ENCODE measurements at places on chromosomes 12 and 14. TPM values are rescaled to one million over a fixed set of nuclear protein-coding genes. Genes with fewer than 3 reads are reported as not detected.
A peak's percentile ranks its signal among the peaks of the same experiment; 100 is the strongest.

DNA sequence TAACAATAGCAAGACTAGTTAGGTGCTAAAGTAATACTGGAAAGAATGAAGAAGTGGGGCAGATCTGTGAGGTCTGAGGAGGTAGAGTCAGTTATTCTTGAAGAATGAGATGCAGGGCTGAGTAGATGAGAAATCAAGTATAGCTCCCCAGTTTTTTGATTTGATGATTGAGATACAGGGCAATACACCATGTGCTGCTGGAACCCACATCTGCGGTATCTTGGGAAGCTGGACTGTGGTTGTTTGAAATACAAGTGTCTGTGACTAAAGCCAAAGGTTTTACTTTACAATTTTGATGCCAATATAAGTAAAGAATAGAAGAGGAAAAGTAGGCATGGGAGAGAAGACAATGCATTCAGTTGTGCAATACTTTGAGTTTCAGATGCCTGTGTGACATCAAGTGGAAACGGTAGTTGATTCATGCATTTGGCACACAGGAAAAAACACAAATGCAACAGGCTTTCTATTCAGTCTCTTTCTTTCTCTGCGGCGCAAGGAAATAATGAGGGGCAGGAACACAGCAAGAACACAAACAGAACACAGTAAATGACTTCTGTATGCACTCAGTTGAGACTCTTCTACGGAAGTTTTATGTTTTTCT, 190.2 kb upstream of the SLC38A2 start:
- H3K27me3 ChIP-seq = no peaks in the 10 kb centered on the region
- DNase-seq = no peak
- no peak overlapping the region for H3K27ac ChIP-seq
- no peak overlapping the region for H3K4me3 ChIP-seq
- H3K4me1 ChIP-seq = peaks cover 6% of the 10 kb centered on the region

GRCh38 chr14:24664366-24664765, 30.4 kb upstream of the GZMB start:
- DNase-seq = no peak
- H3K27me3 ChIP-seq = no peaks in the 10 kb centered on the region
- no peaks in the 10 kb centered on the region for H3K36me3 ChIP-seq
- H3K4me1 ChIP-seq = peaks cover 12% of the 10 kb centered on the region
- H3K27ac ChIP-seq = no peak overlapping the region
- no peak overlapping the region for H3K4me3 ChIP-seq

ASCL1 gene
- 0.15 TPM for total RNA-seq

ACAD10 gene
- total RNA-seq = 24.0 TPM

DNA sequence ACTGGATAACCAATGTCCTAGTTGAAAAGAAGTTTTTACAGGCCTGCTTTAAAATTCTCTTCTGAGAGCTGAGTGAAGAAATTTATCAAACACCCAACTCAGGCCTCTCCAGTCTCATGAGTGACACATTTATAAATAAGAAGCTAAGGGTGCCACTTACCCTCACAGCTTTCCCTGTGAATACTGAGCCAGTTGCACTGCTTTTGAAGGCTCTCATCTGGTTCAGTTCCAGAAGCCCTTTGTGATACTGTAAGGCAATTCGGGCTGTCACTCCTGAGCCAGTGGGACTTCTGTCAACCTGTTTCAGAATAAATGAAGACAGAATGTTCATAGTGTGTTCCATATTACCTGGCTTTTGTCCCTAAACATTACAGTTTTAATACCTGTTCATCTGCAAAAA, 8.5 kb downstream of the L3HYPDH start:
- H3K36me3 ChIP-seq = peaks cover 61% of the 10 kb centered on the region
- H3K27ac ChIP-seq = no peak overlapping the region
- DNase-seq = no peak
- peaks cover 2% of the 10 kb centered on the region for H3K4me1 ChIP-seq

SRGAP1 gene
- total RNA-seq = 6.7 TPM

DNA sequence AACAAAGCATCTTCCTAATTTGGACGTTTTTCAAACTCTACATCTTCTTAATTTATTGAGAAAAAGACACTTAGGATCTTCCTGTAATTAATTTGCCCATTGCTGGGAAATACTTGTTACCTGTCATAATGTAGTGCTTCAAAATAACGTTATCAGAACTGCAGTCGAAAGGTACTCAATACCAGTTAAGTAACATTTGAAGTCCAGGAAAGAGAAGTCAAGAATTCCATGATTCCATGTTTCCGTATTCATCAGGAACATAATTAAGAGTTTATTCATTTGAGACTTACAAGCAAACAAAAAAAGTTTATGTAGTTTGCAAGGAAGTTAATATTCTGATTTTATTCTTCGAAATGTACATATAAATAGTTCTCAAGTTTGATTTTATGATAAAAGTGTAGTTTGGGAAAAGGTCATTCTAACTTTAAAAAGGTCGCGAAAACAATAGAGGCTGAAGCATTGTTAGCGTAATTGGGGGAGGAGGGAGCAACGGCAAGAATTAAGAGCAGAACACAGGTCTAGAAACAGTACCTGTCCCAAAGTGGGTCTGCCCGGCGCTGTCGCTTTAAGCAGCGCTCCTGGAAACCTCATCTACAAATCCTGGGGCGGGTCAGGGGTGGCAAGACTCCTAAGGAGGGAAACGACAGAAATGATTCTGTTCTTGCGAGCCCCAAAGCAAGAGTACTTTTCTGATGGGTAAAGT, 1.2 kb upstream of the KCNMB4 start:
- peaks cover 17% of the 10 kb centered on the region for H3K27me3 ChIP-seq
- peak overlapping the region; percentile 73 for H3K4me3 ChIP-seq
- H3K27ac ChIP-seq = no peak overlapping the region
- H3K4me1 ChIP-seq = peaks cover 9% of the 10 kb centered on the region
- DNase-seq = no peak

DNA sequence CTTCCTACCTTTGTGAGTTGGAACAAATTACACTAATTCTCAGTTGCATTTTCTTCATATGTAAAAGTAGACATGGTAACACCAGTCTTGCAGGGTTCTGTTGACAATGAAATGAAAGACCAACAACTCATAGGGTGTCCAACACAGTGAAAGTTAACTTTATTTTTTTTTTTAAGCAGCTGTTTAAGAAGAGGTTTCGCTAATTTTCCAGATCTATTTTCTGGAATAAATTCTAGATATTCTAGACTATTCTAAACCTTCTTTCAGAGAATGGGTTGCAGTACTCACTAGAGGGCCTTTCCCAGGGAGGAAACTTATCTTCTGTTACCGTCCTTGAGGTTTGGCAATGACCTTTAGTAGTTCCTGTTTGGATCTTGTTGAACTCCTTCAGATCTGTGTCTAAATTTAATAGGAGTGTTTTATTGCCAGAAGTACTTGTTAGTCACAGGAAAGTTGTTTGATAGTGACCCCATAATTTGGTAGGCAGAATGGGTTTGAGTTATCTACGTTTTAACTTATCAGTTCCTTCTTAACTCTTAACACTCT, 2.8 kb upstream of the ART4 start:
- no peak for DNase-seq
- peaks cover 45% of the 10 kb centered on the region for H3K4me1 ChIP-seq
- no peak overlapping the region for H3K4me3 ChIP-seq
- no peaks in the 10 kb centered on the region for H3K27me3 ChIP-seq

DNA sequence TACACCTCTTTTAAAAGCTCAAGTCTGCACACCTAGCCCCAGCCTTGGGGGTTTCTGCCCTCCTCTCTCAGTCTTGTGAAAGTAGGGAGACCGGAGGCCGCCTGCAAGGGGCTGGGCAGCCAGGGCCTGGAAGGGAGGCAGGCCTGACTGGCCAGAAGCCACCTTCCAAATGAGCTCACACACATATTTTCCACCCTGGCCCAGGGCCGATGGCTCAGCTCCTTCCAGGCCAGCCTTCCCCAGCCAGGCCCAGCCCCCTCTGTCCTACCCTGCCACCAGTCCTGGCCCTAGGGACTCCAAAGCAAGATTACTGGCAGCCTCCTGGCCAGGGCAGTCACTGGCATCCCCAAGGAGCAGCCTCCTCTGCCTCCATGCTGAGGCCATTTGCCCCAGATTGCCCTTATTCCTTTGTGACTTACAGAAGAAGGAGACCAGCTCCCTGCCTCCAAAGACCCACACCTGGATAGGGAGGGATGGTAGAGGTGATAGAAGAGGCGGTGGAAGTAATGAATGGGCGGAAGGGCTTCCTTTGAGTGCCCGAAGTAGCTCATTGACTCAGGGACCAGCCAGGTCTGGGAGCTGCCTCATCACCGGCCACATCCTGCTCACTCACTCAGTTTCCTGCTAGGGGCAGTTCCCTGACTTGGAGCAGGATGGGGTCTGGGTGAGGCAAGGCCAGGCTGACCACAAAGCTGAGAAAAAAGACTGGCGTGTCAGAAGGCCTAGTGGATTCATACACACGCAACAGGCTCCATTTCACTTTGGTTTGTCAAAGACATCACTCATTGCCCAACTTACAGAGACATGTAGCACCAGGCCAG, 14.8 kb downstream of the MMP14 start:
- no peak overlapping the region for H3K4me3 ChIP-seq
- peaks cover 66% of the 10 kb centered on the region for H3K4me1 ChIP-seq
- peak; percentile 73 for DNase-seq
- peaks cover 9% of the 10 kb centered on the region for H3K36me3 ChIP-seq
- no peaks in the 10 kb centered on the region for H3K27me3 ChIP-seq
- peak overlapping the region; percentile 74 for H3K27ac ChIP-seq

KRT6C gene
- total RNA-seq = not detected

ACRBP gene
- total RNA-seq = 7.2 TPM

GRCh38 chr12:8078398-8078797, 3.7 kb upstream of the NECAP1 start:
- DNase-seq = no peak
- no peak overlapping the region for H3K4me3 ChIP-seq
- H3K36me3 ChIP-seq = no peaks in the 10 kb centered on the region
- no peak overlapping the region for H3K27ac ChIP-seq
- H3K27me3 ChIP-seq = no peaks in the 10 kb centered on the region

KRT71 gene
- not detected for total RNA-seq
